ENCODE measurements at places on chromosomes 5 and 9.

- no peak for DNase-seq
Observed at GRCh38 chr9:5718296-5719032, 89.6 kb downstream of the RIC1 start.

- DNase-seq, result no peak
Observed at GRCh38 chr5:128772356-128772755, 192.9 kb upstream of the SLC27A6 start.

DNA sequence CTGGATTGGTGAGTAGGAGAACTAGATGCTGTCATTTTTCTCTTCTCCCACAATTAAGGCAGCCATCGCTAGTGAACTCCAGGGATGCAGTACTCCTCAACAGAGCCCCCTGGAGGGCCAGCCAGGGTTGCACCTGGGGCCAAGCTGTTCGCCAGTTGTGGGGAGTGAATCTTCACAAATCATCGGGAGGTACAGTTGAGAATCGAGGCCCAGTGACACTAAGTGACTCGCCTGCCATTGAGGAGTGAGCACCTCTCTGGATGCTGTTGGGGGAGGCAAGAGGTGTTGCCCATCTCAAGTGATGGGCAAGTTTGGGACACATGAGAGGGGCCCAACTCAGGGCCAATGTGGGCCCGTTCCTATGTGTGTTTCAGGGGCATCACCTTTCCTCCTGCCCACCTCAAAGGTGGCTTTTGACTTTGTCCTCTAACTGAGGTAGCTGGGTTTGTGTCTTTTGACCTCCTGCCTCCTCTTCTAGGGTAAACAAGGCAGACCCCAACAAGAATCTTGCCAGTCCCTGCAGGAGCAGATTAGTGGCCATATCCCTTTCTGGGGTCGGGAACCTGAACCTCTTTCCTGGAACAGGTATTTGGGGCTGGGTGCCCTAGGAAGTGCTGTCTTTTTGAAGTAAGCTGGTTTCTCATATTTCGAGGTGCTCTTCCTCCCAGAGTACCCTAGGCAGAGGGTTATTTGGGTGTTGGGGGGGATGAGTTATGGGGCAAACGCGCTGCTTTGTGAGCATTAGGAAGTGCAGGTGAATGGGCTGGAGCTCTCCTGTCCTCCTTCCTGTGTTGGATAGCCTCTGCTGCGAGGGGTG, 181.2 kb downstream of the MACROH2A1 start:
- no peak for DNase-seq

DNA sequence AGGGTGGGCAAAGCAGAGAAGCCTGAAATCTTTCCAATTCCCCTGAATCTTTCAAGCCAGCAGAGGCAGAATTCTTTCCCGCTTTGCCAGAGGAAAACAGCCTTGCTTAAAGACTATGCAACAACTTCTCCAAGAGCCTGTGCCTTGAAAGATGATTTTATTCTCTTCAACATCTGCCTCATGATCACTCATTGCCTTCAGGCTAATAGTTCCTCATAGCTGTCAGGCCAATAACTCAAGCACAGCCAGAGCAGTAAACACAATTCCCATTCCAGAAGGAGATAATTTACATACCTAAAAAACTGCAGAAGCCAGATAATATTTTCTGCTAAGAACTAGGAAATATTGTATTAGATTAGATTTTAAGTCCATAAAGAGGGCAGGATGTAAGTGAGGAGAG, 92.3 kb upstream of the PUM3 start:
- no peak for DNase-seq

- no peak for DNase-seq
Observed at GRCh38 chr5:165334201-165334600, 1828.8 kb downstream of the MAT2B start.

GRCh38 chr5:110086658-110087388, 397.1 kb downstream of the MAN2A1 start:
- no peak for DNase-seq

GRCh38 chr5:138502121-138502520, 36.8 kb downstream of the EGR1 start:
- DNase-seq, result no peak

DNA sequence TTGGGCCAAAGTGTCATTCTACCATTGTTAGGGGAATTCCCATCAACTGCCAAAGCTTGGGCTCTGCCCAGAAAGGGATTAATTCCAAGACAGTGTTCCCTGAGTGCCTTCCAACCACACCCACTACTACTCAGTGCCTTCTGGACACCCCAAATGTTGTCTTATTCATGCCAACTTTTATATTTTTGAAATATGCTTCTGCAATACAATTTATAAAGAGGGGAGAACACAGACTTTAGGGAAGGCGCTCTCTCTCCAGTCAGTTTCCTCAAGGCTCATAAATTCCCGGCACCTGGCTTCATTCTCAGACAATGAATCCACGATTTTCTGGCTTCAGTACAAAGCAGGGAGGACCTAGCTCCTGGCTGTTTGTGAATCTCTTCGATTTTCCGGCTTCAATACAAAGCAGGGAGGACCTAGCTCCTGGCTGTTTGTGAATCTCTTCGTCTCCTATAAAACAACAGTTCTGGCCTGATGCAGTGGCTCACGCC, 120.1 kb upstream of the MYO10 start:
- DNase-seq, result no peak

DNA sequence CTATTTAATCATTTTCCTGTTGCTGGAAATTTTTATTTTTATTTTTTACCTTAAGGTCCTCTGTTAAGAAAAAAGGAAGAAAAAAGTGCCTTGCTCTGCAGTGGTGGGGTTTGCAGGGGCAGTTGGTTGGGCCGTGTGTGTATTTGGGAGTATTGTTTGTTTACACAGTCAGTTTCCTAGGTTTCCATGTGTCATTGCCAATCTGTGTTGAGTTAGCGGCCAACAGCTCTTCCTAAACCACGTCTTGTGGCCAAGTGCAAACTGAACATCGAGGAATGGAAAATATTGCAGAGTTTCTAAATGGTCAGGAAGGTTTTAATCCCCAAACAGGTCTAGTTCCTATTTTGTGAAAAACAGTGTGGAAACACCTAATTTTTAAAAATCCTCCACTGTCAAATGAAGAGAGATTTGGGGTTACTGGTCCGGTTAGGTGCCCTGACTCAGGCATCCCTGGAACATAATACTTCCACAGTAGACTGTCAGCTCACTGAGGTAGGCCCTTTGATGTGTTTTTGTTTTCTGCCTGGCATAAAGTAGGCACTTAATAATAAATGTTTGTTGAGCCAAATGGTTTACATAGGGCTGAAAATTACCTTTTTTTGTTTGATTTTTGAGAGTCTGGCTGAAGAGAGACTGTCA, 37.0 kb downstream of the MAMDC2 start:
- no peak for DNase-seq

DNA sequence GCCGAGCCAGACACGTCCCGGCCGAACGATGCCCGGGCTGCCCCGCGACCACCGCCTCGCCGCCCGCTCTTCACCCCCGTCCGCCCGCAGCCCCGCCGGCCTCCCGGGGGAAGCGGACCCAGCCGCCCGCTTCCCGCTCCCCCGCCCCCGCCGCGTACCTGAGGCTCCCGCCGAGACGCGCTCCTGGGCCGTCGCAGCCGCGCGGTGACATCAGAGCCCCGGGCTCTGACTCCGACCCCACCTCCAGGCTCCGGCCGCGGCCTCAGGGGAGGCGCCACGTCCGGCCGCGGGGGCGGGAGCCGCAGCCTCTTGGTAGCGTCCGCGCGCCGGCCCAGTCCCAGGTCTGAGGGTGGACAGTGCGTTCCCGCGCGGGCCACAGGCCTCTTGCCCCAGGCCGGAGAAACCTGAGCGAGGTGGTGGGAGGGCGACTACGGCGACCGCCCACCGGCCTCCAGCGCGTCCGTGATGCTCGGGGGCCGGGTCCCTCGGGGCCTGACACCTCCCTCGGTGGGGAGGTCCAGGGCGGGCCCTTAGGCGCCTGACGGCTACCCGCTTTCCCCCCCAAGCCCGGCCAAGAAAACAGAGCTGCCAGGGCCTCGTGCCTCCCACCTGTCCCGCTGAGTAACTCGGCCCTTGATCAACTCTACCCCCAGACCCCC, at the start of gene SHROOM1:
Gene SHROOM1 (minus strand): TSS at position 212 of the 659 bp plus-strand sequence. CDS start 4,507 bp downstream, outside the sequence.
- DNase-seq, result no peak

DNA sequence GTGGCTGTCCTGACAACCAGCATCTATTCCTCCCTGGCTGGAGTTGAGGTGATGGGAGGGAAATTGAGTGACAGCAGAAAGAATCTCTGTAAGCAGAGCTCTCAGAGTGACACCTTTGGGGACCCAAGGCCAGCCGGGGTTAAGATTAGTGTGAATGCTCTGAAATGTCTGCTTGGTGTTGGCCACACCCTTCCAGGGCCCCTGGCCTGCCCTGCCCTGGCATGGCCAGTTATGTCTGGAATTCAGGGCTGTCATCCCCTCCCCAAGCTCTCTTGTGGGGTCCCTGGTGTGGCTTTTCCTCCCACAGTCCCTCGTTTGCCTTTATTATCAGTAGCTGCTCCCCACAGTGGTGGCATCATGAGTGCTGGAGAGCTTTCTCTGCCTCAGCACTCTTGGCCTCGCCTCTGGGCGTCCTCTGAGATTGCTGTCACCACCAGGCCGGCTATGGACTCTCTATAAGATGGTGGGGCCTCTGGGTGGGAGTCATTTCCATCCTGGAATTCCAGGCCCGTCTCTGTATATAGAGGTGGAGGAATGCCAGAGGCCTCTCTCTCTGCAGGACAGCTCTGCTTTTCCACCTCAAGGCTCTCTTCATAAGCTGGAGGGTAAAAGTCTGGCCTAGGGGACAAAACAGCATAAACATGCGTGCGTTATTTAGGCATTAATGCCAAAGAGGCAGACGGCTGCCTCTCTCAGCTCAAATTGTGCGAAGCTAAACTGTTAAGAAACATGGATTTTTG, 3.6 kb downstream of the TMEM252 start:
- DNase-seq, result no peak

DNA sequence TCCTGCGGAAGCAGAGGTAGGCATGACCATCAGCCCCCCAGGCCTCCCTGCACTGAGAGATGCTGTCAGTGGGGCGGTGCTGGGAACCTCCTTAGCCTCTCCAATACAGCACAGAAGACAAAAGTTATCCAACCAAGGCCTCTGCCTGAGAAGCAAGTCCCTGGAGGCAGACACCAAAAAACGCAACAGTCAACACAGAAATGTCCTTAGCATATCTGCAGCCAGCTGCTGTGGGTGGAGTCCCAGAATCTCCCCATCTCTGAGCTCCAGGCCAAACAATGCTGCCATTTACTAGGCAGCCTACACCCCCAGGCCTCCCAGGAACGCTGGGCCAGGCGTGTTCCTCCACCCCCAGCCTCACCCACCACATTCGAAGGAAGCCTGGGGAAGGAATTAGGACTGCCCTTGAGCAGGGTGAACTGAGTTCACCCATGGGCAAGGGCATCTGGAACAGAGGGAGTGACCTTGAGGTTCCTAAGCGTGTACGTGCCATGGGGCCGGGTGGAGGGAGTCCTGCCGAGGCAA, 43.7 kb downstream of the STK10 start:
- DNase-seq, result no peak

DNA sequence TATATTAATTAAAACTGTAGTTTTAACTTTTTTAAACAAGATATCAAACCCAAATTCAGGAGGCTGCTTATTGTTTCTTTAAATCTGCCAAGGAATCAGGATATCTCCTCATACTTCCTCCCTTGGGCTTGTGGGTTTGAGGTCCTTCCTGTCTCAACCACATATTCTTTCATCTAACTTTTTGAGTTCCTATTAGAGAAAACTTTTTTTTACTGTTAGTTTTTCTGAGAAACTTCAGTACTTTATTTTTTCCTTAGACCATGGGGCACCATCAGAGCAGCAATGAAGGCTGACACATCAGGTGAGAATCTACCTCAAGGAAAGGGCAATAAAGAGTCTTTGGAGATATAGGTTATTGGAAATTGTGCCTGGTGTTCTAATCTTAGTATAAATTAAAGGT, 56.7 kb downstream of the TSSK1B start:
- DNase-seq, result no peak

DNA sequence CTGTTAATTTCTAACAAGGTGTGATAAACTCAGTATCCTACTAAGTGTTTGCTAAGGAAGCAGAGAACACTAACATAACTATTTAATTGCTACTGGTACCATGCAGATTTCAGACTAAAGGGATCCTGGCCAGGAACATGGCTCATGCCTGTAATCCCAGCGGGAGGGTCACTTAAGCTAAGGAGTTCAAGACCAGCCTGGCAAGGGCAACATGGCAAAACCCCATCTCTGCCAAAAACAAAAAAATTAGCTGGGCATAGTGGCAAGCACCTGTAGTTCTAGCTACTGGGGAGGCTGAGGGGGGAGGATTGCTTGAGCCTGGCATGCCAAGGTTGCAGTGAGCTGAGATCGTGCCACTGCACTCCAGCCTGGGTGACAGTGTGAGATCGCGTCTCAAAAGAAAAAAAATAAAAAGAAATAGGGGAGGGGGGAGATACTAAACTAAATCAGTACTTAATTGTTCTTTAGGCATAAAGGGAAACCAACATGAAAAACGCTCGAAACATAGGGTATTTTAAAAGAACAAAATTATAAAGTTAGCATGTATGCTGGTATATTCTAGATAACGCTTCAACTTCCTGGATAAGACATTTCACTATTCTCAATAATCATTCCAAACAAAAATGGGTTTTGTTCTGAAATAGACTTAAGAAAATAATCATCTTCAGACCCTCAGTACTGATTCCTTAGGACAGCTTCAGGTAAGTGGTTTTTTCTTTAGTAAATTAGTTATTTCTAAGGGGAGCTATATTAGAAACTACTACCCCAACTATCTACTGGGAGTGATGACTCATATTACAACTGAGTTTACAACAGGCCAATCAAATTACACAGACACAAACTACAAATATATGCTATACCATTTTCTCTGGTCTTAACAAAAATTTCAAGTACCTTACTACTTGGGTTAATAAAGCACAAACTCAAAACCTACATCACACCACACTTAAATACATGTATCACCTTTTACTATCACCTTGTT, 3.5 kb downstream of the PANK3 start:
- no peak for DNase-seq

- DNase-seq, result no peak
Observed at GRCh38 chr5:407051-407450, 35.9 kb upstream of the EXOC3 start.

DNA sequence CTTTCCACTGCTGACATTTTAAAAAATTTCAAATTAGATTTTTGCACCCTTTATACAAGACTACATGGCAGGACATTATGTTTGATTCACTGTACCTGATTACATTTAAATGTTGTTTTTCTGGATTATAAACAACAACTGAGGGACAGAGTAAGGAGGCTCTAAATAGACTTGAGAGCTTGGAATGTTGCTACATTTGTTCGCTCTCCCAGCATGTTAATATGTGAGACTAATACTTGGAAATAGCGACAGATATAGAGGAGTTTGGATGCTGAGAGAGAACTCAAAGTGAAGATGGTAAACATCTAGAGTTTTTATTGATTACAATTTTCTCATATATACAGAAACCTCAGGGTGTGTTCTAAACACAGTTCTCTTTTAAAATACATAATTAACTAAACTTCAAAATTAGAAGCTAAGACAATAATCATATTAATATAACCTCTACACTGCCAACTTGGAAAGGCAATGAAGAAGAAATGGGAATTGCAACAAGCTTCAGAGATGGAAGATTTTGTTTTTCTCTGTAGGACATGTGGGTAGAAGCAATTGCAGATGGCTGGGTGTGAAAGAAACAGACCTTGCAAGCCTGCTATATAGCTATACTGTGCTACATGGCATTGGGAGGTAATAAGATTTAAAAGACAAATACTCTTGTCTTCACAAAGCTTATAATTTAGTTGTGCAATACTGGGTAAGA, 1.4 kb upstream of the NDFIP1 start:
- DNase-seq, result no peak

All from stimulated activated CD8-positive, alpha-beta memory T cell treated with anti-CD3 and anti-CD28 coated beads, Interleukin-4, amount 100 ng/mL, for 4 hours (primary cell).